ENCODE measurements at places on chromosomes 6 and 20.

- no peak for DNase-seq
These were observed 39.0 kb downstream of the MTRES1 start for GRCh38 chr6:107066697-107067659.

GRCh38 chr6:680666-681340 is 12.1 kb downstream of the EXOC2 start:
- DNase-seq: no peak

- no peak for DNase-seq
These were observed 116.5 kb upstream of the BMP2 start for GRCh38 chr20:6651016-6651415.

- no peak for DNase-seq
These were observed 129.1 kb downstream of the SASH1 start for GRCh38 chr6:148471624-148472159.

DNA sequence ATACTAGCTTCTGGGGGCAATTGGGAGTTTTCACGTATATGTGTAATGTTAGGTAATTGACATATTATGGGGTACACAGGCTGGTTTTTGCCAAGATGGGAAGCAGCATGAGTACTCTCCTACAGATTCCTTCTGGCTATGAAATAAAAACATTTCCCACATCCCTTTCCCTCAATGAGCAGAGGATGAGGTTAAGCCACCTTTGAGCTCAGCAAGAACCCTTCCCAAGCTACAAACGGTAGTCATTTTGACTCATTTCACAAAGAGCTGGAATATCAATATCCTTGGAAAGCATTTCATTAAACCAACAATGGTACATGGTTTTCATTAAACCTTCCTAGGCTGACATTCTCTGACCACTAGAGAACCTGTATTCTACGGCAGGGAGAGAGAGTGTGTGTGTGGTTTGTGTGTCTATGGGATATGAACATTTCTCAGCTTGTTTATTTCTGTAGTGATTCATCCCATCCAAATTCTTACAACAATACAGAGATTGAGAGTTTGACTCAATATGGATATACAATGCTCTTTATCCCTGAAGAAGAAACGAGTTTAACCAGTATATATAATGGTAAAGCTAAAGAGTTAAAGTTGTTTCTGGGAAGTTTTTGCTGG is 119.5 kb downstream of the ARHGAP18 start:
- DNase-seq: no peak

GRCh38 chr6:79536585-79536953 is 661 bp downstream of the LCA5 start:
- no peak for DNase-seq

DNA sequence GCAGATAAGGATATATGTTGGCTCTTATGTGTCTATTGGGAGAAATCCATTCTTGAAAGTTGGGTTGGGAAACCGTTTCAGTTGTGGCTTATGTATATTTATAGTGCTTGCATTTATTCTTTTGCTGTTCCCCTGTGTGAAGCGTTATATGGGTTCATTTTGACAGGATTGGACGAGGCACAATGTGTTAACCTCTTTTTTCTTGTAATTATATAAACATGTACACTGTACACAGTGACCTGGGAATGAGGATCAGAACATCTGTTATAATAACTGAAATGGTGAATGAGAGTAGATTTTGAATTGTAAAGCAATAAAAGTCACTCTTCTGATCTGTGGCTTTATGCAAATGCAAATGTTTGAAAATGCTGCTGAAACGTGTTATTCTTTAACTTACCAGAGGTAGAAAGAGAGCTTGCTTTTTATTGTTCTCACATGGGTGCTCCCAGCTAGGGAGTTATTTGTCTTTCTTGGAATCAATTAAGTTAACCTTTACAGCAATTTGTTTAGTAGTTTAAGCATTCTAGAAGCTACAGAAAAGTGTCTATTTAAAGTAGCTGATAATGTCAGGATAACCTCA is 213.7 kb downstream of the GRIK2 start:
- DNase-seq: no peak

- no peak for DNase-seq
These were observed 112.0 kb upstream of the BEND6 start for GRCh38 chr6:56842686-56843475.

DNA sequence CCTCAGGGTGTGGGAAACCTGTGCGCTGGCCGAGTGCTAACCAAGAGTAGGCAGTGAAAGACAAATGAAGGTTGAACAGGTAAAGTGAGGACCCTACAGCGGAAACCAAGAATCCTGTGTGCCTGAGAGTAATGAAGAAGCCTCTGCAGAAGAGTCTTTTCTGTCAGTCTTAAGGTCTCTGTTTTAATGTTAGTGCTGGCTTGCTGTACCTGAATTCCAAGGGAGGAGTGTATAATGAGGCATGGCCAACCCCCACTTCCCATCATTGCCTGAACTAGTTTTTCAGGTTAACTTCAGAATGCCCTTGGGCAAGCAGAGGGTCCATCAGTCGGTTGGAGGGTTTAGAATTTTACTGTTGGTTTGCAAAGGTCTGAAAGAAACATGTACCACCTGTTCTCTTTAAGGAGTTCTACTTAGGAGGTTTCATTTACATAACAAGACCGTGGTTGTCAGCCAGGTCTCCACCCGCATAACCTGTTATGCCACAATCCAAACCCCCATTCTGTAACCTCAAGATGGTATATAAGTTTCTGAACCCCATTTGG is 589 bp upstream of the PDCD2 start:
- DNase-seq: no peak

- DNase-seq: no peak
These were observed 32.3 kb upstream of the LAMA4 start for GRCh38 chr6:112286500-112287144.

DNA sequence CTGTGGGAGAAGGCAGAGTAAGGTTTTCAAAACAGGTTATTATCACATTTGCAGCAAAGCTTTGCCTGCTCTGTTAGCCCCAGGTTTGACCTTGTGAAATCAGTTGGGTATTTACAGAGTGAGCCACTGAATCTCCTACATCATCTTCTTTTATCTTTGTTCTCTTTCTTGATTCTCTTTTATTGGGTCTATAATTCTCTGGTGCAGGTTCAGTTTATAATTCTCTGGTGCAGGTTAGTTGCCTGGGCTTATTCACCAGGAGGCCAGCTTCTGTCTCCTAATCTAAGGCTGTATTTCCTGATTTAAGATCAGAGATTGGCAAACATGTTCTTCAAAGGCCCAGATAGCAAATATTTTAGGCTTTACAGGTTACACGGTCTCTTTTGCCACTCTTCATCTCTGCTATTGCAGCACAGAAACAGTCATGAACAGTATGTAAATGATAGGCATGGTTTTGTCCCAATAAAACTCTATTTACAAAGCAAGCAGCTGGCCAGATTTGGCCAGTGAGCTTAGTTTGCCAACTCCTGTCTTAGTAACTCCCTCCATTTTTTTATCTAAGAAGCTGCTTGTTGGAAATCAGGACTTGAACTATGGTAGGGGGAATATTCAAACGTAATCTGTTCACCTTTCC is 205.0 kb upstream of the RIMS1 start:
- no peak for DNase-seq

- no peak for DNase-seq
These were observed 21.5 kb downstream of the TUBB2B start for GRCh38 chr6:3205913-3206312.

GRCh38 chr20:52230409-52230808 is 38.8 kb upstream of the ZFP64 start:
- DNase-seq: no peak

GRCh38 chr6:119444642-119445557 is 95.3 kb upstream of the MAN1A1 start:
- DNase-seq: no peak

GRCh38 chr6:155039618-155040017 is 44.5 kb downstream of the TIAM2 start:
- no peak for DNase-seq

DNA sequence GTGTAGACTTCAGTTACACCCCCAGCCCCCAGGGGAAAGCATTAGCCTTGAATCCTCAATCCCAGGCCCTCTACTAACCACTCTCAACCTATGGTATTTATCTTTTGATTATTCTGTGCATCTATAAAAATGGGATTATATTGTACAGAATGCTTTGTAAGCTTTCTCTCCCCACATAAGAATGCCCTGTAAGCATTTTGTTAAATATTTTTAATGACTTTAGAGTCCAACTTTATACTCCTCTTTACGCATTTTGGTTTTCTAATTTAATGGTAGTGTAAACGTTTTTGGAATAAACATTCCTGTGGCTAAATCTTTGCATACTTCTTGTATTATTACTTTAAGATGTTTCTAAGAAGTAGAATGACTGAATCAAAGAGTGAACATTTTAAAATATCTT is 35.4 kb downstream of the FBXO9 start:
- DNase-seq: no peak

GRCh38 chr20:17423782-17424181 is 107.4 kb downstream of the BFSP1 start:
- no peak for DNase-seq

DNA sequence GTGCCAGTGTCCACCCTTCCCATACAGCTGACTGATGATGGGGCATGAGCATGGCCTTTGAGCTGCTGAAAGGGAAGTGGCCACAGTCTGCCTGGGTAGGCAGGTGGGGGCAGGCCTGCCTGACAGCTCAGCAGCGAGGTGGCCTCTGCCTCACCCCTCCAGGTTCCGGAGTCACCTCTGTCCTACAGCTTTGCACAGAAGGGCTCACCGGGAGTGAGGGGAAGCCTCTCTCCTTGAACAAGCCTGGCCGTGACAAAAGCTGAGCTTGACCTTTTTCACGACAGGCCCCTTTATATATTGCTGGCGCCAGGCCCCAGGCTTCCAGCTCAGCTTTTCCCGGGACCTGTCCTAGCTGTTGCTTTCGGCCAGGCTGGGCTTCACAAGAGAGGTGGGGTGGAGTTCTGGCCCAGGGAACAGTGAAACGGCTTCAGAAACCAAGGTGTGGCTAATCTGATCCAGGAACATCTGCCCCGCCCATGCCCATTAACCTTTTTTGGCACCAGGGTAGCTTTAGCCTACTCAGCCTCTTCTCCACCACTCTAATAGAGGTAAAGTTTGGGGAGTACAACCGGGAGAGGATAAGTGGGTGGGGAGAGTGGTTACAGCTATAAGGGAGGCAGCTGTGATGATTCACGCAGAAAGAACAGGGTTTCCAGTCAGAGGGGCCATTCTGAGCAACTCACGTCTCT is 42.9 kb downstream of the C6orf132 start:
- DNase-seq: no peak

DNA sequence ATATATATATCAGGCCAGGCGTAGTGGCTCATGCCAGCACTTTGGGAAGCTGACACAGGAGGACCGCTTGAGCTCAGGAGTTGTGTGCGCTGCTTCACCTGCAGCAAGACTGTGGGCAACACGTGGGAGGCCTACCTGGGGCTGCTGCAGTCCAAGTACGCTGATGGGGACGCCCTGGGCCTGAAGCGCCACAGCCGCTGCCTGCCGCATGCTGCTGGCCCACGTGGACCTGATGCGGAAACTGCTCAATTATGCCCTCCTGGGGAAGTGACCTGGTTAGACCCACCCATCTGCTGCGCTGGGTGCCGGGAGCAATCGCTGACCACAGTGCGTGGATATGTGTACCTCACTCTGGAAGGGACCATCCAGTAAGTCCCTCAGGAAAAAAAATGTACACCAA is 1.8 kb upstream of the PSORS1C2 start:
- no peak for DNase-seq

DNA sequence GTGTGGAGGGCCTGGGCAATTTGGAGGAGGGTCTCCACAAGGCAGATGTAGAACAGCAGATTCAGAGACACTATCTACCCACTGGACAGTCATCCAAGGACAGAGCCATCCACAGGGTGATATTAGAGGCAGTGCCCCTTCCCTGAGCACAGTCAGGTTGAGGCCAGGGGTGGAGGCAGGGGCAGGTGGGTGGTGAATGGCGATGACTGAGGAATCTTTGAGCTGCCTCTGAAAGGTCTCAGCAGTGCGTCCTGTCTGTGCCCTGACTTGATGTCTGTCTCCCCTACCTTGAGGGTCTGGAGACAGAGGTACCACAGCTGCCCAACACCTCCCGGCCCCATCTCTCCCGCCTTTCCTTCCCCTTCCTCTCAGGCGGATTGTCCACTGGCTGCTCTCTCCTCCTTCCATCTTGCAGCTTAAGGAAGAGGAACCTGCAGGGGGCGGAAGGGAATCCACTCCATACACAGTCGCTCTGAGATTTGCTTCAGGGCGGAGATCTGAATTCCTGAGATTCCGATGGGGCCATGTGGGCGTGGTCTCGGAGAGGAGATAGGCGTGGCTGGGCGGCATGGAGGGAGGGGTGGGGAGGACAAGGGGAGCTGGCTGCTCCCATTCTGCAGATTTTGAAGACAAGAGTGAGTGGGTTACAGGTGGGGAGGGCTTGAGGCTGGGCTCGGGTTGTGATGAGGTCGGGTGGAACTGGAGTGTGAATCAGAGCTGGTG is 1.7 kb downstream of the MUCL3 start:
- no peak for DNase-seq

GRCh38 chr6:107458672-107459282 is 587 bp downstream of the PDSS2 start:
- DNase-seq: no peak

GRCh38 chr6:74979065-74979766 is 226.6 kb downstream of the COL12A1 start:
- DNase-seq: no peak

GRCh38 chr6:137471986-137472385 is 22.2 kb downstream of the OLIG3 start:
- DNase-seq: no peak

DNA sequence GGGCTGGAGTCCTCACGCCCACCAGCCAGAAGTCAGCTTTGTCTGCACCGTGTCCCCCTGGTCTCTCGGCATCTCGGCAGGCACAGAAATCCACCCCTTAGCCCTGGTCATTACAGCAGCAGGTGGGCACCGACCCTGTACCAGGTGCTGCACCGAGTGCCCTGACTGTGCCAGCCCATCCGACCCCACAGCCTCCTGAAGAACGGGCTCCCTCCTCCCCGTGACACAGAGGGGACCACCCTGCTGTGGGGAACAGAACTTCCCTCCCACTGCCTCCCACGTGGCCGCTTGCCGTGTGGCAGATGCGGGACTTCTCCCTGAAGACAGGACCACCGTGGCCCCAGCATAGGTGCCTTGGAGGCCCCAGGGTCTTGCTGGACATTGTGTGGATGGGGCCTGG is 161.2 kb downstream of the TAF4 start:
- DNase-seq: no peak

DNA sequence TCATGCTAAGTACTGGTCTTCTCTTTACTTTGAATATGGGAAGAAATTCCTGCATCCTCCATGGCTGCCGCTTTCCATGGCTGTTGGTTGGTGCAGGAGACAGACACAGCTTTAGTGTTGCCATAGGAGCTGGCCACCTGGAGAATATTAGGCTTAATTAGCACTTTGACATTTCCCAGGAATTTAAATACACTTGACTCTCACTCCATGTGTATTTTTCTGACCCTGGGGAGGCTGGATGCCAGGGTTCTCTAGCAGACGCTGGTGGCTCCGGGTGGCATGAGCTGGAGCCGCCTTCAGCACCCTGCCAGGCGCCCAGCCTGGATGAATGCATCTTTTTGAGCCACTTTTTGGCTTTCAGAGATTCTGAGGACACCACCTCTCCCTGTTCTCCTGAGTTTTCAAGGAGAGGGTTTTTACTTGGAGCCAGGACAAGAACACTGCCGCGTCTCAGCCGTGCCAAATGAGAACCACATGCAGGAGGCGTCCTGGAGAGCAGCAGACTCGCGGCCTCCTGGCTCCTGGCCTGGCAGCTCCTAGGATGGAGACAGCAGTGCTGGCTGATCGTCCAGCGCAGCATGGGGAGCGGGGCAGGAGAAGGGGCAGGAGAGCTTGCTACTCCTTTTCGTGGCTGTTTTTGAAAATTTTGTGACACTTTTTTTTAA is 258.8 kb downstream of the SMOC2 start:
- no peak for DNase-seq
